ENCODE measurements at places on chromosomes 16 and 17. TPM values are rescaled to one million over a fixed set of nuclear protein-coding genes. Genes with fewer than 3 reads are reported as not detected.

- no peak for DNase-seq
These were observed 541 bp downstream of the GPT2 start for GRCh38 chr16:46884513-46885293.

DNA sequence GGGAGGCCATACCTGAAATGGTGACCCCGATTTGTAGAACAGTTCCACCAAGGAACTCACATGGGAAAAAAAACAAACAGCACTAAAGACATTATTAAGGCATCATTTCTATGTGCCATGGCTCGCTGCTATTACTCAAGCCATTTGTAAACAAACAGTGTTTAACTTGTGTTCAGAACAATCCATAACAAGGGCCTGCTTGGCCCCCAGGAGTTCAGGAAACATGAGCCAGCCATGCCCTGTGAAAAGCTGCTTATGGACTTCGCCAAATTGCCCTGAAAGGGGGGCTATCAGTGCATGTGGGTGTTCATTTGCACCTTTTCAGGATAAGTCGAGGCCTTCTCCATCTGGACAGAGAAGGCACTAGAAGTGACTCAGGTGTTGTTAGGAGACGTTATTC is 8.0 kb downstream of the POLR3K start:
- DNase-seq = no peak

DNA sequence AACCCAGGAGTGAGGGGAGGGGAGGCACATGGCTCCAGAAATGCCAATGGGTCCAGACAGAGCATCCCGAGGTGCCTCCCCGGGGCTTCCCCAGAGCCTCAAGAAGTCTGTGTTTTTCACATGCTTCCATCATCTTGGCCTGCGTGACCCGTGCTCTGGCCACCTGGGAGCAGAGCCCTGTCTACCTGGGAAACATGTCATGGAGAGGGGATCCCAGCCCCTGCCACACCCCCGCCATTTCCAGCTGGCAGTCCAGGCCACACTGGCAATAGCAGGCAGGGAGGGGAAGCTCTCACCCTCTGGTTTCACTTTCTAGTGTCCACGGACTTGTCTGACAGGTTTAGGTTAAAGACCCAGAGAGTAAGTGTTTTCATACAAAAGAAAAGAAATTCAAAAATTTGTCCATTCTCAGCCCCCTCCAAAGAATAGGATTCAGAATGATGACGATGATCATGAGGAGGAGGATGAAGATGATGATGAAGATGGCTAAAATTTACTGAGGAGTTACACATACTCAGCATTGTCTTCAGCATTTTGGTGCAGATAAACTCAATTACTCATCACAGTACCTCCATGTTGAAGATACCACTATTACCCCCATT is 9.0 kb downstream of the SMIM5 start:
- no peak for DNase-seq

DNA sequence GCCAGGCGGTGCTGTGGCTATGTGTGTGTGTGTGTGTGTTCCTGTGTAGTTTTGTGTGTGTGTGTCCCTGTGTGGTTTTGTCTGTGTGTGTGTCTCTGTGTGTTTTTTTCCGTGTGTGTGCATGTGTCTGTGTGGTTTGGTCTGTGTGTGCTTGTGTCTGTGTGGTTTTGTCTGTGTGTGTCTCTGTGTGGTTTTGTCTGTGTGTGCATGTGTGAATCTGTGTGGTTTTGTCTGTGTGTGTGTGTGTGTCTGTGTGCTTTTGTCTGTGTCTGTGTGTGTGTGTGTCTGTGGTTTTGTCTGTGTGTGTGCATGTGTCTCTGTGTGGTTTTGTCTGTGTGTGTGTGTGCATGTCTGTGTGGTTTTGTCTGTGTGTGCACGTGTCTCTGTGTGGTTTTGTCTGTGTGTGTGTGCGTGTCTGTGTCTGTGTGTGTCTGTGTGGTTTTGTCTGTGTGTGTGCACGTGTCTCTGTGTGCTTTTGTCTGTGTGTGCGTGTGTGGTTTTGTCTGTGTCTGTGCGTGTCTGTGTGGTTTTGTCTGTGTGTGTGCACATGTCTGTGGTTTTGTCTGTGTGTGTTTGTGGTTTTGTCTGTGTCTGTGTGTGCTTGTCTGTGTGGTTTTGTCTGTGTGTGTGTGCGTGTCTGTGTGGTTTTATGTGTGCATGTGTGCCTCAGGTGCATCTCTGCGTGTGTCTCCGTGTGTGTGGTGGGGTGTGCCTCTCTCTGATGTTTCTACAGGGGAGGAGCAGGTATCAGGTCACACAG is 62.3 kb downstream of the ZDHHC7 start:
- no peak for DNase-seq

DNA sequence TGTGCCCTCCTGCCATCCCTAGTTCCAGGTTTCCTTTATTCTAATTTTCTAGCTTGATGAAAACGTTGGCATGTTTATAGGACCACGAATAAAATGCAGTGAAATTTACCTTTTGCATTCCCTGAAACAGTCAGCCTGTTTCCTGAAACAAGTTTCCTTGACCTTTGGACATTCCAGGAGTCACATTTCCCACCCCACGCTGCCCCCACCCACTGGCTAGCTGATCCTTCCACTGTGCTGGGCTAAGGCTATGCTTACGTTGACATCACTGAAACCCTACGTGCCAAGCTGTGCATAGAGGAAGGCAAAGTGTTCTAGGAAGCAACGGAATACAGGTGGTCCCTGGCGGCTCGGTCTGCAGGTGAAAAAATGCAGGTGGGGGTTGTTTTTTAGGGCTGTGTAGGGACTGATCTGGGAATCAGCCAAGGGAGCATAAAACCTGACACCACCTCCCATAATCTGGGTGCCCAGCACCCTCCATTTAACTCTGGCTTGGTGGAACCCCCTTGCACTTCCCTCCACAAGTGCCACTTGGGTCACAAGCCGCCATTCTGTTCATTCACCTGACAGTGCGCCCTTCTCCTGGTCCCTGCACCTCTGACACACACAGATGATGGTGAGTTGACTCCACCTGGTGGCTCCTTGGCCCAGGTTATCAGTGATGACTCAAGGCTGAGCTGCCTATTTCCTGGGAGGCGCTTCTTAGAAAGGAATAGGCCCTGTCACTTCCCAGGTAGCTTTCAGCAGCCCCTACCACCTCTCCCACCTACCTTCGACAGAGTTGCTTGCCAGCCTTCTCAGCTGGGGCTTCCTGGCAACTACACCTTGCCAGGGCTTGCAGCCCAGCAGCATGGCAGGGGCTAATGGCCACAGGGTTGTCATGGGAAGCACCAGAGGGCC is 83.7 kb downstream of the N4BP1 start:
- no peak for DNase-seq

DNA sequence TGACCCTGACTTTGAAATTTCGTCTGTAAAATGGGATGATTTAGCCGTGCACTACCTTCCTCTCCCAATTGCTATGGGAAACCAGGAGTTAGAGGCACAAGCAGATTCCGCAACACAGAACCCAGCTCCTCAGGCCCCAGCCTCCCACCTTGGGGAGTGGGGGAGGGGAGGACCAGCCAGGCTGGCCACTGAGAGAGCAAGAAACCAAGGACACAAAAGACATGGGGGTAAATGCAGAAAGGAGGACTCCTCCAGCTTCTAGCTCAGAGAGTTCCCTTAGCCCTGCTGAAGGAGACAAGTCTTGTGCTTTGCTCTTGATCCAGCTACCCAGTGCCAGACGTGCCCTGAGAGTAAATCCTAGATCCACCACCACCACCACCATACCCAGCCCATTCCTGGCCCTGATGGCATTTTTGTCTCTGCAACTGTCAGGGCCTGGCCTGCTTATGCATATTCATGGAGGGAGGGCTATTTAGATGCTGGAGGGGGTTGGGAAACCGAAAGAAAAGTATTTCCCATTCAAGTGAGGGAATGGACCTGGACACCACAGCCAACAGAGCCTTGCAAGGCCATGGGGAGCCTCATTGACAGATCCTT is 25.9 kb downstream of the PITPNM3 start:
- DNase-seq = no peak

DNA sequence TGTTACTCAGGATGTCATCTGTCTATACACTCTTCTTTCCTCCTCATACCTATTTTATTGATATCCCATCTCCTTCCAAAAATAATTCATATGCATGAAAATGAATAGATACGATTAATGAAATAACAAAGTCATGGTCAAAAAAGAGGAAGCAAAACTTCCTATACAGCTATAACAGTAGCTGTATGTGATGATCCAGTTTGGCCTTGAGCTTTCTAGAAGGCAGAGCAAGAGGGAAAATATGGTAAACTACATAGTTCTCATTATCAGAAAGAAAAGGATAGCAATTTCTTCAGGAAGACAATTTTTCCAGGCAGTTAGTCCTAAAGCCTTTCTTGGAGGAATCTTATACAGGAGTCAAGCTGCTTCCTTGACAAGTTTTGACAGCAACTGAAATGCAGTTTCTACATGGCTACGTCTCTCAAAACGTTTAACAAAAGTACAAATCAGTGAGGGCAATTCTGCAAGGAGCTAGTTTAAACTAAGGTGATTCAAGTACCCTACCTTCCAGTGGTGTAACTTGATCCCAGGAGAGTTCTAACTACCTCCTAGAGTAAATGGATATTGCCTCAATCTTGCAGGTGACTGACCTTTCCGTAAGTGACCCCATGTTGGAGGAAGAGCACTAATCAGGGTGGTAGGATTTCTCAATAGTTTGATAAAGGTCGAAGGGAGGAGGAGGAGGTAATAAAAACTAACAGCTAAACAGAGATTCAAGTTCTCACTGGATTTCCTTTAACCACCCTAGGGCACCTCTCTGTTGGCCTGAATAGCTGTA is 1.0 kb downstream of the SPAG5 start:
- DNase-seq = no peak

DNA sequence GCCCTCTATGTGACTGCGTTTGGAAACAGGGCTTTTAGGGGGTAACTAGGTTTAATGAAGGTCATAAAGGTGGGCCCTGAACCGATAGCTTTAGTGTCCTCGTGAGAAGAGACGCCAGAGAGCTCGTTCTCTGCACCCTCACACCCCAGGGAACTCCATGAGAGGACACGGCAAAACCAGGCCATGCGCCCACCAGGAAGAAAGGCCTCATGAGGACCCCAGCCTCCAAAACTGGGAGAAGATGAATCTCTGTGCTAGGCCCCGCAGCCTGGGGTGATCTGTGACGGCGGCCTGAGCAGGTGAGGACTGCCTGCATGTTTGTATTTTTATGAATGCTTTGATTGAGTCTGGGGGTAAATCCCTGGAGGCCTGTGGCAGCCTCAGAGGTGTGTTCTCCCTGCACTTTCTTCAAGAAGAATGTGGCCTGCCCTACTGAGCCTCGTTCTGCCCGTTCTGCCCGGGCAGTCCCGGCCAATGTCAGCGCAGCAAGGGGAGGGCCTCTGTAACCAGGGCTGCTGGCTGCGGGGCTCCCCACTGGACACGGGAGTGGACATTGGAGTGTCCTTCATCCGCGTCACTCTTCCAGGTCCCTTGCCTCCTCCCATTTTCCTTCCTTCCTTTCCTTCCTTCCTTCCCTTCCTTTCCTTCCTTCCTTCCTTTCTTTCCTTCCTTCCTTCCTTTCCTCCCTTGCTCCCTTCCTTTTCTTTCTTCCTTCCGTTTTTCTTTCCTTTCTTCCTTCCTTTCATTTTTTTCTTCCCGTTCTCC is 6.8 kb upstream of the RNF213 start:
- DNase-seq = peak; percentile 46

DNA sequence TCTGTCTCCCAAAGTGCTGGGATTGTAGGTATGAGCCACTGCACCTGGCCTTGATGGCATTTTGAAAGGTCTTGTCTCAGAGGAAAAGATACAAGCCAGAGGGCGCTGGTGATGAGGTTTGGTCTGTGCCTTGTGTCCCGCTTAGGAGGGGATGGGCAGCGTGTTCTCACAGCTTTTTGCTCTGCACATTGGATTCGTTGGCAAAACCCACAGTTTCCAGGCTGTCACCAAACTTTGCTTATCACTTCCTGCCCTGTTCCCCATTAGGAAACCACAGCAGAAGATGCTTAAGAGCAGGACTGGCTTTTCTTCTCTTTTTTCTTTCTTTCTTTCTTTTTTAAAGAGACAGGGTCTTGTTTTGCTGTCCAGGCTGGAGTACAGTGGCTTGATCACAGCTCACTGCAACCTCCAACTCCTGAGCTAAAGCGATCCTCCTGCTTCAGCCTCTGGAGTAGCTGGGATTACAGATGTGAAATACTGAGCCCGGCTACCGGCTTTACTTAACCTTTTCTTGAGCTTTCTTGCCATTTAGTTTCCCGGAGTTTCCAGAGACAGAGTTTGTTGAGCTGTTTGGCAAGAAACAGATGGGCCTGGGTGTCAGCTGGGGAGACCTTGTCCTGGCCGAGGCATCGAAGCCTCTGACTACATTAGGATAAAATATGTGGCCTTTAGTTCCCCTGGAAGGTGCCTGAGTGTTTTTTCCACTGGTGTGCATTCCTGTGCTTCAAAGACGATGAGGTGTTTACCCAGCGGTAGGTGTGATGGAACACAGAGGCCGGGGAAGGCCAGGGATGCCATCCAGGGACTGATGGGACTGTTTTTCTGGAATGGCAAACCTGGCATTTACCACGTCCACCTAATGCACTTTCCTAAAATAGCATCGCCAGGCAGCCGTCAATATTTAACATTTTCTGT is 112.9 kb downstream of the ABCC1 start:
- no peak for DNase-seq

DNA sequence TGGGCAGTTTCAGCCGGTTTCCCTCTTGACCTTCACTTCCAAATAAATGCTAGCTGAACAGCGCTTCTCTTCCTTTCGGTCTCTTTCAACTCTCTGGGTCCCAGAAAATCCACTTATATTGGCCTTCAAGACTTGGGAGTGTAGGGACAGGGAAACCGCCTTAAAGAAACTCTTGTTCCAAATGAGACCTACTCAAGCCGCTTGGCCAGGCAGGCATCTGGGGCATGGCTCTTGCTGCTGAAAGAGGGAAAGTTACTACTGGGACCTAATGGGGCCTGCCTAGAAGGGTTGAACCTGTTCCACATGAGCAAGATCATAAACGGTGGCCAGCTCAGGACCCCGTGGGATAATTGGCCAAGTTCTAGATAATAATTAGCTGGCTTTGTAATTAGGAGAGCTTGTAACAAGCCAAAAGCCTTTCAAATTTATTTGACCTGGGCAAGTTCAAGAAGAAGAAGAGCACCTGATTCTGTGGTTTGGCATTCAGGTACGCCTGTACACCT is 13.2 kb downstream of the CDH1 start:
- no peak for DNase-seq

GRCh38 chr16:83200005-83200779 is 573.4 kb downstream of the CDH13 start:
- DNase-seq = peak; percentile 58

EVI2B gene
- total RNA-seq = 5.8 TPM

HOXB5 gene
- total RNA-seq = 0.14 TPM

NDEL1 gene
- total RNA-seq = 31.5 TPM

RUNDC3A gene
- 4.5 TPM for total RNA-seq

G6PC1 gene
- total RNA-seq = not detected
